Upper lobe of left lung (tissue), 6 donors: ENCODE measurements at places on chromosomes 2 and 18. TPM values are rescaled to one million over a fixed set of nuclear protein-coding genes. Genes with fewer than 3 reads are reported as not detected.

The CHRND gene
- total RNA-seq, result not detected

The RAB11FIP5 gene
- 29.2 TPM for total RNA-seq

- no peaks in the 10 kb centered on the region for H3K4me1 ChIP-seq
- H3K27me3 ChIP-seq, result no peaks in the 10 kb centered on the region
- no peak overlapping the region for H3K4me3 ChIP-seq
- no peaks in the 10 kb centered on the region for H3K36me3 ChIP-seq
- H3K27ac ChIP-seq, result no peak overlapping the region
- no peak for DNase-seq
Observed at GRCh38 chr2:139411236-139411635, 631.0 kb upstream of the NXPH2 start.

The POMC gene
- 2.4 TPM for total RNA-seq

The SERPINB7 gene
- 1.3 TPM for total RNA-seq

The SETBP1 gene
- total RNA-seq, result 11.7 TPM

GRCh38 chr18:13137670-13138419 lies 80.7 kb upstream of the LDLRAD4 start:
- peak overlapping the region; percentile 83 for H3K27ac ChIP-seq
- H3K4me1 ChIP-seq, result peaks cover 18% of the 10 kb centered on the region
- no peaks in the 10 kb centered on the region for H3K36me3 ChIP-seq

DNA sequence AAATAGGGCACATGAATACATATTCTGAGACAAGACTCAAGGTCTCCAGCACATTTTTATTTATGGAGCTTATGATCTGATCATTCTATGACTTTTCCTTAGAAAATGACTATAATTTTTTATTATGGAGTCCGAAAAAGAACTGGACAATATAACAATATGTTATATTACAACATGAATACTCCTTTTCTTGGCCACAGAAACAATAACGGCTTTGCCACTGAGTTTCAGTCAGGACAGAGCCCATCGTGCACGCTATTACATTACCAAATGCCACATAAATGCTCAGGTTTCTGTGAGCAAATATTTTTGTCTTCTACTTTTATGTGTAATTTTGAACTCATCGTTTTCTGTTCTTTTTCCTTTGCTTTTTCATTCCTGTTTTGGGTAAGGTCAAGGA lies 509.2 kb upstream of the ZEB2 start:
- DNase-seq, result no peak
- H3K36me3 ChIP-seq, result no peaks in the 10 kb centered on the region
- H3K4me3 ChIP-seq, result no peak overlapping the region
- H3K27ac ChIP-seq, result no peak overlapping the region

The FBLN7 gene
- total RNA-seq, result 4.0 TPM

GRCh38 chr2:109136542-109136941 lies 7.5 kb downstream of the SH3RF3 start:
- no peak for DNase-seq
- H3K36me3 ChIP-seq, result no peaks in the 10 kb centered on the region
- H3K27me3 ChIP-seq, result no peaks in the 10 kb centered on the region
- peaks cover 4% of the 10 kb centered on the region for H3K4me1 ChIP-seq
- H3K27ac ChIP-seq, result no peak overlapping the region

- H3K4me1 ChIP-seq, result no peaks in the 10 kb centered on the region
- no peak for DNase-seq
- H3K36me3 ChIP-seq, result no peaks in the 10 kb centered on the region
- no peak overlapping the region for H3K27ac ChIP-seq
- no peak overlapping the region for H3K4me3 ChIP-seq
Observed at GRCh38 chr2:89763254-89763580, 1071.7 kb downstream of the RPIA start.

- H3K27me3 ChIP-seq, result no peaks in the 10 kb centered on the region
- H3K27ac ChIP-seq, result no peak overlapping the region
Observed at GRCh38 chr2:229414631-229415030, 143.5 kb upstream of the PID1 start.

- no peaks in the 10 kb centered on the region for H3K27me3 ChIP-seq
- no peaks in the 10 kb centered on the region for H3K36me3 ChIP-seq
- peak overlapping the region; percentile 77 for H3K27ac ChIP-seq
- peaks cover 51% of the 10 kb centered on the region for H3K4me1 ChIP-seq
Observed at GRCh38 chr2:54591551-54591950, 131.9 kb upstream of the EML6 start.

DNA sequence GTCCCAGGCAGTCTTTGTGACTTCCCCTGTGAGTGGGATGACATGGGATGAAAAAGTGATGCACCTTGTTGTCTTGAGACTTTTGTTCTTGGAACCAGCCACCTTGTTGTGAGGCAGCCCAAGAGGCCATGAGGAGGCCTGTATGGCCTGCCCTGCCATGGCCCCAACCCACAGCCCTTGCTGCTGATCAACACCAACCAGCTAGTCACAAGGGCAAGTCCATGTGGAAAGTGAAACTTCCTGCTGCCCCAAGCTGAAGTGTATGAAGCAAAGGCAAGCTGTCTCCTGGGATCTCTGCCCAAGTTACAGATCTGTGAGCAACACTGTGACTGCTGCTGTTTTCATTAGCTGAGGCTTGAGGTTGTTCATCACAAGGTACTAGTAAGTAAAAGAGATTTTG lies 21.6 kb downstream of the TMEM18 start:
- H3K4me3 ChIP-seq, result no peak overlapping the region
- no peaks in the 10 kb centered on the region for H3K27me3 ChIP-seq
- no peak overlapping the region for H3K27ac ChIP-seq

DNA sequence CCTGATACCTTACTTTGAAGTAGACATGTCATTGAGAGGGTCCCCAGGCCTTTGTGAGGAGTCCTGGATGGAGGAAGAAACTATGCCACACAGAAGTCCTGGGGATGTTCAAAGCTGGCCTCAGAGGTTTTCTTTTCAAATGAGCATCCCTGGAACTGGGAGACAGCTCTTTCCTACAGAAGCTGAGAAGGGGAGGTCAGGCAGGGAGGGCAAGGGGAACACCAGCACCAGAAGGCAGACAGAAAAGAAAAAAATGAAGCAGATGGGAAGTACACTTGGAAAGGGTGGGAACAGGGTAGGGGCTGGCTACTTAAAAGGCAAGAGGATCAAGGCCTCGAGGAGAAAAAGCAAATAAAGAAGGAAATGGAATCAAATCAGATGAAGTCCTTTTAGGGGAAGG lies 120.0 kb downstream of the FMNL2 start:
- no peak overlapping the region for H3K4me3 ChIP-seq
- no peaks in the 10 kb centered on the region for H3K27me3 ChIP-seq
- H3K27ac ChIP-seq, result no peak overlapping the region
- no peak for DNase-seq

DNA sequence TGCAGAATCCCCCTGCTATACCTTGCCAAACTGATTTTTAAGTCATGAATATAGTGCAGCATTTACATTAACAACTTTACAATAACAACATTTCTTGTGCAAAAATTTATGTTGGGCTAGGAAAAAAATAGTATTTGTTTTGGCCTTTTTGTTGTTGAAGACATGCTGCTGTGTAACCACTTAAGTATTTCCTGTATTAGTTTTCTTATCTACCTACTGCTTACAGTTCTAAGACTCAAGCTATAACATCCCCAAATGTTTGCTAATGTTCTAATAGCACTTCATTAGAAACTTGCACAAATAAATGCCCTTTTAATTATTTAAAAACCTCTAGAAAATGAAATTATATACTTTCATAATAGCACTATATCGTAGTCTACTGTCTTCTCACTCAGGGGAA lies 154.3 kb upstream of the DOCK10 start:
- H3K27ac ChIP-seq, result no peak overlapping the region
- no peaks in the 10 kb centered on the region for H3K4me1 ChIP-seq
- no peak overlapping the region for H3K4me3 ChIP-seq
